ENCODE measurements at places on chromosomes 4 and X. TPM values are rescaled to one million over a fixed set of nuclear protein-coding genes. Genes with fewer than 3 reads are reported as not detected.

DNA sequence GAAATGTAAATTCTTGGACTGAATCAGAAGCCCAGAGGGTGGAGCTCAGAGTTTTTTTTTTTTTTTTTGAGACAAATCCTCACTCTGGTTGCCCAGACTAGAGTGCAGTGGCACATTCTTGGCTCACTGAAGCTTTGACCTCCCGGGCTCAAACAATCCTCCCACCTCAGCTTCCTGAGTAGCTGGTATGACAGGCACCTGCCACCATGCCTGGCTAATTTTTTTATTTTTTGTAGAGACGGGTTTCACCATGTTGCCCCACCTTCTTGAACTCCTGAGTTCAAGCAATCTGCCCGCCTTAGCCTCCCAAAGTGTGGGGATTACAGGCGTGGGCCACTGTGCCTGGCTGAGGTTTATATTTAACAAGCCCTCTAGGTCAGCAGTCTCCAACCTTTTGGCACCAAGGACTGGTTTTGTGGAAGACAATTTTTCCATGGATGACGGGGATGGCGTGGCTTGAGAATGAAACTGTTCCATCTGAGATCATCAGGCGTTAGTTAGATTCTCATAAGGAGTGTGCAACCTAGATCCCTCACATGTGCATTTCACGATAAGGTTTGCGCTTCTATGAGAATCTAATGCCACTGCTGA is 76.7 kb downstream of the FHIP1A start:
- H3K27ac ChIP-seq: no peak overlapping the region
- no peaks in the 10 kb centered on the region for H3K4me1 ChIP-seq
- no peak overlapping the region for H3K4me3 ChIP-seq
- H3K27me3 ChIP-seq: peaks cover 27% of the 10 kb centered on the region
- no peak for DNase-seq
- no peaks in the 10 kb centered on the region for H3K36me3 ChIP-seq

DNA sequence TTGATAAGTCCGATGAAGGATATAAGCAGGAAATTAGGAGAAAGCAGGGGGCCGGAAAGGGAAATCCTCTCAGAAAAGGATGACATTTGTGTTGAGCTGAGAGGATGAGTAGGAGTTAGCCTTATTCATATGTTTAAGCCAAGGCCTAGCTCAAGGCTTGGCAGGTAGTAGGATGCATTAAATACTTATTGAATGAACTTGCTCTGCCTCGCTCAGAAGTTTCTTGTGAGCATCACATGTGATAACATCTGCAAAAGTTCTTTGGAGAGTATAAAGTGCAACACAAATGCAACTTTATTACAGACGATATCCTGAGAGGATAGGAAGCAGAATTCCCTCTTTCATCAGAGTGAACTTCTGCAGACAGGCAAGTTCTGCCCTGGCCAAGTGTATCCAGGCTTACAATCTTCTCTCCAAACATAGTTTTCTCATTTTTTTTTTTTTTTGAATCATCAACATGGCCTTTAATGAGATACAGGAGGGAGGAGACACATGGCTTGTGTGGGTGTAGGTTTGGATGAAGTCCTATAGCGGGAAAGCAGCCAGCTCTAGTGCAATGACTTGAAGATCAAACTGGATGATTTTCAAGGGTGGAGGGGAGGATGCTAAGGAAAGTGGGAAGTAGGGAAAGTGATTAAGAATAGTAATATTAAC is 48.1 kb downstream of the LUZP4 start:
- no peaks in the 10 kb centered on the region for H3K36me3 ChIP-seq
- DNase-seq: no peak
- no peak overlapping the region for H3K27ac ChIP-seq
- no peaks in the 10 kb centered on the region for H3K27me3 ChIP-seq
- no peaks in the 10 kb centered on the region for H3K4me1 ChIP-seq
- H3K4me3 ChIP-seq: no peak overlapping the region

DNA sequence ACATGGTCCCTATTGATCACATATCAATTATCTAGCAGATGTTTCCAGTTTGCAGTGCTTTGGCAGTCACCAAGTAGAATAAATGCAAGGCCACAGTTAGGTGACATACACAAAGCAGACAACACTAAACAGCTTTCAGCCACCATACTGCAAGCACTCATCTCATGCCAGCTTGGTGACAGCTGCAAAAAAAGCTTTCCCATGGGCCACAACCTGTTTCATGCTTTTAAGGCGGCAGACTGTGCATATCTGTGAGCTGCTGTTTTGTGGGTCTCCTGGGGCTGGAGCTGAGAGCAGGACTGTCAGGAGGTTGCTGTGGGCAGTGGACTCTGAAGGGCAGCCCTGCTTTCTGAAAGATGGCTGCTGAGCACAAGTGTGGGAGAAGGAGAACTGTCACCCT is 82.6 kb downstream of the FHDC1 start:
- H3K27me3 ChIP-seq: no peaks in the 10 kb centered on the region
- peaks cover 7% of the 10 kb centered on the region for H3K4me1 ChIP-seq
- DNase-seq: no peak
- no peak overlapping the region for H3K27ac ChIP-seq

DNA sequence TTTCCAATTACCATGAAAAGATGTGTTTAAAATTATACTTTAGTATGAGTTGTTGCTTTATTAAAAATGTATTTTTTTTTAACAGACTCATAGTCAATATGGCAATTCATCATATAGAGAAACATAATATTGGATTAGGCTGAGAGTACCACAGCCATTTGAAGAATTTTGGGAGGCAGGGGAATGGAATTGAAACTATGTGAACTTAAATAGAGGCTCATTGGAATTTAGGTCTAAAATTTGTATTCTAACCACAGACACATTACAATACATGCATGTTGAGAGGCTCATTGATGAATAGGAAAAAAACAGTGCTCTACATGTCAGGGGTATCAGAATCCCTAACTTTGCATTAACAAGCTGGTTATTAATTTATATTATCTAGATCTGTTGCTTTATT is 269.6 kb downstream of the DKK2 start:
- no peaks in the 10 kb centered on the region for H3K27me3 ChIP-seq
- no peak overlapping the region for H3K4me3 ChIP-seq
- no peaks in the 10 kb centered on the region for H3K4me1 ChIP-seq
- no peak overlapping the region for H3K27ac ChIP-seq
- DNase-seq: no peak
- H3K36me3 ChIP-seq: no peaks in the 10 kb centered on the region

DNA sequence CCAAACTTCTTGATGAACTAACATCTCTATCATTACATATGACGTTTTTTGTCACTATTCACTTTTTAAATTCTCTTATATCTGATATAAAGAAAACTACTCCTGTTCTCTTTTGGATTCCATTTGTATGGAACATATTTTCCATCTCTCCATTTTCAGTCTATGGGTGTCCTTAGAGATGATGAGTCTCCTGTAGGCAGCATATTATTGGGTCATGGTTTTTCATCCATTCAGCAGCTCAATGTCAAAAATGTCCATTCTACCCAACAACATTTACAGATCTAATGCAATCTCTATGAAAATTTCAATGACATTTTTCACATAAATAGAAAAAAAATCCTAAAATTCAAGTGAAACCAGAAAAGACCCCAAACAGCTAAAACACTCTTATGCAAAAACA is 60.3 kb downstream of the BRWD3 start:
- no peaks in the 10 kb centered on the region for H3K27me3 ChIP-seq
- H3K36me3 ChIP-seq: peaks cover 12% of the 10 kb centered on the region
- no peak for DNase-seq
- peaks cover 14% of the 10 kb centered on the region for H3K4me1 ChIP-seq
- no peak overlapping the region for H3K4me3 ChIP-seq
- H3K27ac ChIP-seq: no peak overlapping the region

DNA sequence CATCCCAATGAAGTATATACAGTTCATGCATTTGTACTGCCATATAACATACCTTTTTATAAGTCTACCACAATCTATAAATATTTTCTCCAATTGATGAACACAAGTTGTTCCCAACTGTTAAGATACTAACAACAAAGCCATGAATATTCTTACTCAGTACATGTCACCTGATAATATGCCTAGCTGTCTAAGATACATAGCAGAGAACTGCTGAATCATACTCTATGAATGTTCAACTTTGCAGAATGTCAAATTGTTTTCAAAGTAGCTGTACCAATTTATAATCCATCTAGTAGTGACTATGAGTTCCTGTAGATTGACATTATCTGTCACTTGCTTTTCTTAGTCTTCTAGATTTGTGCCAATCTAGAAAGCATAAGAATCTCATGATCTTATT is 84.9 kb downstream of the RAB28 start:
- no peak for DNase-seq
- no peak overlapping the region for H3K4me3 ChIP-seq
- peaks cover 4% of the 10 kb centered on the region for H3K4me1 ChIP-seq
- H3K27ac ChIP-seq: no peak overlapping the region

- H3K4me1 ChIP-seq: peaks cover 3% of the 10 kb centered on the region
- no peak for DNase-seq
- H3K27me3 ChIP-seq: no peaks in the 10 kb centered on the region
Measured at GRCh38 chr4:2449051-2449450, 19.9 kb upstream of the RNF4 start.

DNA sequence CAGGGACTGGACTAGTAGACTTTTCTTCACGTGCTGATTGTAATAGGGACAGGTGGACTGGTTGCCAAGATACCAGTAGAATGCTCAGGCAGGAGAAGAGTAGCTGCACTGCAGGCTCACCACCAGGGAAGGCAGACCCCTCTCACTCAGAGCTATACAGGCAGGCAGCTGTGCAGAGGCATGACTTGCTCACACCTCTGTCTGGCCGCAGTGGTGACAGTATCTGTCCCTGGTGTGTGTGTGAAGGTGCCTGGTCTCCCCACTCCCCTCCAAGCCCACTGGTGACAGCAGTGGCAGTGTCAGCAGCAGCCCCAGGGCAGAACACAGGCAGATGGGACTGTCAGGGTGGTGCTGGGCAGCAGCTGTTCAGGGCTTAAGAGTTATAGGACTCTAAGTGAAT is 140.7 kb downstream of the RPS6KA6 start:
- H3K4me1 ChIP-seq: no peaks in the 10 kb centered on the region
- H3K27ac ChIP-seq: no peak overlapping the region
- no peaks in the 10 kb centered on the region for H3K36me3 ChIP-seq
- no peak overlapping the region for H3K4me3 ChIP-seq
- H3K27me3 ChIP-seq: no peaks in the 10 kb centered on the region

- H3K4me3 ChIP-seq: no peak overlapping the region
- H3K4me1 ChIP-seq: no peaks in the 10 kb centered on the region
- H3K36me3 ChIP-seq: no peaks in the 10 kb centered on the region
- H3K27ac ChIP-seq: no peak overlapping the region
- H3K27me3 ChIP-seq: peaks cover 52% of the 10 kb centered on the region
Measured at GRCh38 chrX:136488706-136489105, 959 bp downstream of the BRS3 start.

GRCh38 chr4:109077505-109077904 is 225.0 kb downstream of the COL25A1 start:
- no peak overlapping the region for H3K4me3 ChIP-seq
- H3K4me1 ChIP-seq: no peaks in the 10 kb centered on the region
- H3K27me3 ChIP-seq: no peaks in the 10 kb centered on the region
- no peaks in the 10 kb centered on the region for H3K36me3 ChIP-seq
- DNase-seq: no peak

- no peak overlapping the region for H3K27ac ChIP-seq
- no peaks in the 10 kb centered on the region for H3K36me3 ChIP-seq
- H3K4me1 ChIP-seq: no peaks in the 10 kb centered on the region
Measured at GRCh38 chr4:141416219-141416618, 195.5 kb downstream of the ZNF330 start.

DNA sequence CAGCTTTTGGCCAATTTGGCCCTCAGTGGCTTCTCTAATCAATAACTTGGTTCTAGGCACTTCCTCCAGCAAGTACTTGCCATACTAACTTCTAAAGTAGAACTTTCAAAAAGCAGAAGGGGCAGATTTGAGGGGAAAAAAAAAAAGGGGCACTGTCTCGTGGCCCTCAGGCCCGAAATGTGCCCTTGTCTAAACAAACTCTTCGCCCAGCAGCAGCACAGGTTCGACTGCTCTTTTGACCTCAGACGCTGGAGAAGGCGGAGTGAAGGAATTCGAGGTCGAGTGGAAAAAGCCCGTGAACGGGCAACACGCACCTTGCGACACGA is 775 bp downstream of the GRPEL1 start:
- H3K27me3 ChIP-seq: peaks cover 3% of the 10 kb centered on the region
- H3K4me1 ChIP-seq: peaks cover 51% of the 10 kb centered on the region
- H3K36me3 ChIP-seq: peaks cover 12% of the 10 kb centered on the region
- peak overlapping the region; percentile 87 for H3K27ac ChIP-seq

- H3K27me3 ChIP-seq: peaks cover 11% of the 10 kb centered on the region
- H3K4me3 ChIP-seq: no peak overlapping the region
- H3K36me3 ChIP-seq: no peaks in the 10 kb centered on the region
- no peak for DNase-seq
- no peaks in the 10 kb centered on the region for H3K4me1 ChIP-seq
Measured at GRCh38 chr4:4329496-4329895, 39.4 kb downstream of the ZBTB49 start.

- H3K36me3 ChIP-seq: peaks cover 7% of the 10 kb centered on the region
- no peak for DNase-seq
- H3K4me3 ChIP-seq: no peak overlapping the region
- no peaks in the 10 kb centered on the region for H3K4me1 ChIP-seq
- no peak overlapping the region for H3K27ac ChIP-seq
- peaks cover 8% of the 10 kb centered on the region for H3K27me3 ChIP-seq
Measured at GRCh38 chrX:108001218-108001814, 19.1 kb upstream of the TEX13B start.

DNA sequence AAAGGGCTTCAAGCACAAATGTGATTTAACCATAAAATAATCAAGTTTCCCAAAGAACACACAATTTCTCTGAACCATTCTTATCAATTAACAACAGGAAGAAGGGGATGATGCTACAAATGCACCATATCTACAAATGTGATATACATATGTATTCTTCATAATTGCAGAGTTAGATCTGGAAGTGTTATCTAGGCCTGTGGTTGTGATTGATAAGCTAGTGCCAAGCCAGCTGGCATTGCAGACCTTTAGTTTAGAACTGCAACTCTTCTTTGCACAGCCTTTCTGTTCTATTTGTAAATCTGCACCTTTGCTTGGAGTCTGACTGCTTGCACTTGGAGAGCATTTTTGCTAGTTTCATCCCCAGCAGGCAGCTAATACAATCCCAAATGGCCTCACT is 145.5 kb upstream of the NPY2R start:
- no peak for DNase-seq
- H3K27ac ChIP-seq: no peak overlapping the region
- H3K4me3 ChIP-seq: no peak overlapping the region
- no peaks in the 10 kb centered on the region for H3K4me1 ChIP-seq
- no peaks in the 10 kb centered on the region for H3K36me3 ChIP-seq
- H3K27me3 ChIP-seq: no peaks in the 10 kb centered on the region

Gene RBM46
- polyA plus RNA-seq: not detected

Gene MFAP3L
- not detected for polyA plus RNA-seq

Gene LINC00632
- polyA plus RNA-seq: not detected

Gene AMOT
- 3.2 TPM for polyA plus RNA-seq

Gene GPR101
- polyA plus RNA-seq: 0.25 TPM

Gene CXCL5
- 0.53 TPM for polyA plus RNA-seq

All from naive B cell (primary cell).